Muscle of leg (tissue), 16 donors: ENCODE measurements at places on chromosomes 11 and 22. TPM values are rescaled to one million over a fixed set of nuclear protein-coding genes. Genes with fewer than 3 reads are reported as not detected.

Gene UNC93B1
- 5.0 TPM for total RNA-seq

DNA sequence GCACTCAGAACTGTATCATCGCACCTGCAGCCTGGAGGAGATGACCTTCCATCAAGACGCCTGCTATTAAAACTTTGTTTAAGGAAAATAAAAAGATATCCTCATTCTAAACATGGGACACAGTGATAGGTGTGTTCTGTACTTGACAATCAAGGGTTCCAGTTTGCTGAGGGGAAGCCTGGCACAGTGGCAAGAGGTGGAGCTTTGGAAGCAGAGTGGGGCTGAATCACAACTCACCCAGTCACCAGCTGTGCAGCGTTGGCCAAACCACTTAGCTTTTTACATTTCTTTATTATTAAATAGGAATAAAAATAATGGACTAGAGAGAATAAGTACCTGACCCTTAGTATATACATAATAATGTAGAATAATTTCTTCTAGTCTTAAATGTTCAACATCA lies 220.7 kb downstream of the TENM4 start:
- no peak for DNase-seq

- DNase-seq: no peak
Measured at GRCh38 chr22:47859881-47860525, 1097.6 kb downstream of the TBC1D22A start.

- peak; percentile 25 for DNase-seq
Measured at GRCh38 chr11:40274017-40274416, 1185.4 kb downstream of the LRRC4C start.

DNA sequence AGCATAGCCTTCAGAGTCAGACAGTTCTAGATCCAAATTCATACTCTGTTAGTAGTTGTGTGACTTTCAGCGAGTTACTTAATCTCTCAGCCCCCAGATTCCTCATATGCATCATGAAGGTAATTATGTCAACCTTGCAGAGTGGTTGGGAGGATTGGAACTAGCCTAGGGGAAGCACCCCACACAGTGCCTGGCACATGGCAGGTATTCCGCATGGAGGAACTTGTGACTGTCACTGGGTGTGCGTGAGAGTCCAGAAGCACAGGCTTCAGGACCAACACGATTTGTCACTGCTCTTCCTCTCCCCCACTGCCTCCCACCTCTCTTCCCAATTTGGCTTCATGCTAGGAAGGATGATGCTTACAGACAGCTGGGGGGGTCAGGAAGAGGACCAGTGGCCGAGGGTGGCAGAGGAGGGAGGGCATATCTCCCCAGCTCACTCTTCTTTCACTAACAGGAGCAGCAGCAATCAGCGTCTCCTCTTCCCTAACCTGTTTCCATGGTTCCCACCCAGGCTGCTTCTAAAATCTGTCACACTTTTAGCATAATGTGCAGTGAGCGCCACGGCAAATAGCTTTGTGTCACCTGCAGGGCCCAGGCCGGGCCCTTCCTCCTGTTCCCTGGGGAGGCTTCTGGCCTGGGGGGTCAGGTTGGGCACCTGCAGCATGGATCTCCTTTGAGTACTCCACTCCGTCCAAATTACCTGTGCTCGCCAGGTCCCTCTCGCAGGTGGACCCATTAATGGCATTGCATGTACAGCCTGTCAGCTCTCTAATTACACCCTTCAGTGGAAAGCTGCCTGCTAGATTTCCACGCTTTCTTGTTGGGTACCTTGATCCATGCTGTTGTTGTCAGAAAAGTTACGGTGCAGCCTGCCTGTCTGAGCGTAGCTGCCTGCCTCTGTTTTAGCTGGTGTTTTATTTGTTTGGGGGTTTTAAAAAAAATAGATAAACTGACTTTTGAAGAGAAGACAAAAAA lies 400.4 kb downstream of the NXPE2 start:
- no peak for DNase-seq

DNA sequence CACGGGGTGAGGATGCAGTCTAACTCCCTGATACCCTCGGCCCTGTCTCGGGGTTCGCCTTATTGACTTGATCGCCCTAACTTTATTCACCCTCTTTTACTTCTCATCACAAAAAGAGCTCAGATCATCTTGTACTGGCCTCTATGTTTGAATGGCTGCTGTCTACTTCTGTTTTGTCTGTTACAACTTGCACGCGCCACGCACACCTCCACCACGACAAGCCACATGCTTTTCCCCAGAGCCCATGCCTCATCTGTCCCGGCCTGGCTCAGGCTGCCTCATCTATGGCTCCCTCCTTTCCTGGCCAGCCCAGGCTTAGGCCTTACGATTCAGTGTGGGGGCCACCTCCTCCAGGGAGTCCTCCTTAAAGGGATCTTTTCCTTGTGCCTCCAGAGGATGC lies 180.9 kb downstream of the EFCAB6 start:
- no peak for DNase-seq

GRCh38 chr22:27970596-27971220 lies 51.7 kb upstream of the PITPNB start:
- DNase-seq: no peak
